ENCODE measurements at places on chromosomes 7 and 10.

- DNase-seq: no peak
Measured at GRCh38 chr10:33032654-33033151, 74.7 kb upstream of the ITGB1 start.

- DNase-seq: no peak
Measured at GRCh38 chr7:44075296-44076075, 6.8 kb downstream of the POLM start.

DNA sequence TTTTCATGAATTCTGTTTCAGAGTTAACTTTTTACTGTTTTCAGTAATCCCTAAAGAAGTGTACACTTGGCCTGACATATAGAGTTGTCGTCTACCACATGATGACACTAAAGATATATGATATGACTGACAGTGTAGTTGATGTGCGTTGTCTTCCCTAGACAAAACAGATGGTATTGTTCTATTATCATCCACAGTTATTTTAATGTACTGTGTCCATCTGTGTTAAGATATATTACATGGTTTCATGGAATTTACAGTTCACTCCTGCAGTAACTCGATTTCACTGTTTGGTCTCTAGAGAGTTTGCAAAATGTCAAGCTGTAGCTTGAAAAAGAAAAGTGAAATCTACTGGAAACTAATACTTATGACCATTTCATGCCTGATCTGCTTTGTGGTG is 18.1 kb downstream of the FOXP2 start:
- no peak for DNase-seq

- no peak for DNase-seq
Measured at GRCh38 chr7:140899883-140900282, 24.8 kb downstream of the BRAF start.

GRCh38 chr7:43296306-43296705 is 183.9 kb downstream of the HECW1 start:
- no peak for DNase-seq

DNA sequence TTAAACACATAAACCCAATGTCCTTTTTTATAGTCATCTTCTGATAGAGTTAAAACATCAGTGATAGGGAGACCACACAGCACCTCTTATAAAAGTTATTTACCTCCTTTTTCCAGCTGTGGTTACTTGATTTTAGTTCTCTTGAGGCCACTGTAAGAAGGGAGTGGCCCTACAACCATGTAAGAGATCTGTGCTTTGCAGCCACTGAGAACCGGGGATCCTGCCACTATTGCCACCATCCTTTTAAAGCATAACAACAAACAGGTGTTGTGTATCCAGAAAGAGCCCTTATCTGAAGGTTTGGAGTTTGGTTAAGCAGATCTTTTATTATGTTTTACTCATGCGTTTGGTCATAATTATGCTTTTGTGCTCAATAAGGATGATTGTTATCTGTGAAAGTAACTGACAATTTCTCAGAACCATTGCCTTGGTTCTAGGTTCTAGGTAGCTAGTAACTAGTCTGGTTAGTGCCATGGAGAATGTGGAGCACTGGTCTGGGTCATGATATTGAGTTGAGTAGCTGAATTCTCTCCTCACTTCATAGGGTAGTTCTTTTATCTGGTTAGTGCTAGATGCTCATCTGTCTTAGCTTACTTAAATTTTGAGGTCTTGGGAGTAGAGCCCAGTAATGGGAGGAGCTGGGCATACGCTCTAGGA is 56.5 kb downstream of the ST7 start:
- no peak for DNase-seq

GRCh38 chr7:36810489-36810888 is 86.2 kb upstream of the AOAH start:
- DNase-seq: no peak

- DNase-seq: no peak
Measured at GRCh38 chr10:120278069-120278468, 179.0 kb upstream of the PLPP4 start.

GRCh38 chr10:13717936-13718772 is 131.4 kb downstream of the PRPF18 start:
- no peak for DNase-seq

DNA sequence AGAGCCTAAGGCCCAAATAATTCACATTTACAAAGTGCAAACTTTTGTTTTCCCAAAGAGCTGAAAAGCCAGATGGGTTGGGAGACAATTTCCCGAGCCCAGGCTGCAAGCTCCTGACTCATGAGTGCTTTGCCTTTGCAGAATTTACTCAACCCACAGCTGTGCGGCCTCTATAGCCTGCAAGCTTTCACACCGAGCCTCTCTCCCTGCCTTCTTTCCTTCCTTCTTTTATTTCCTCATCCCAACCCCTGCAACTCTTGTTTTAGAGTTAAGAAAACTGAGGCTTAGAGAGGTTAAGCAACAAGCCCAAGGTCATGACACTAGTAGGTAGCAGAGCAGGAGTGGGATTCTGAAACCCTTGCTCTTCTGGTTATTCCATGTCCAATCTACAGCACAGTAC is 203.0 kb upstream of the GPR26 start:
- DNase-seq: no peak

DNA sequence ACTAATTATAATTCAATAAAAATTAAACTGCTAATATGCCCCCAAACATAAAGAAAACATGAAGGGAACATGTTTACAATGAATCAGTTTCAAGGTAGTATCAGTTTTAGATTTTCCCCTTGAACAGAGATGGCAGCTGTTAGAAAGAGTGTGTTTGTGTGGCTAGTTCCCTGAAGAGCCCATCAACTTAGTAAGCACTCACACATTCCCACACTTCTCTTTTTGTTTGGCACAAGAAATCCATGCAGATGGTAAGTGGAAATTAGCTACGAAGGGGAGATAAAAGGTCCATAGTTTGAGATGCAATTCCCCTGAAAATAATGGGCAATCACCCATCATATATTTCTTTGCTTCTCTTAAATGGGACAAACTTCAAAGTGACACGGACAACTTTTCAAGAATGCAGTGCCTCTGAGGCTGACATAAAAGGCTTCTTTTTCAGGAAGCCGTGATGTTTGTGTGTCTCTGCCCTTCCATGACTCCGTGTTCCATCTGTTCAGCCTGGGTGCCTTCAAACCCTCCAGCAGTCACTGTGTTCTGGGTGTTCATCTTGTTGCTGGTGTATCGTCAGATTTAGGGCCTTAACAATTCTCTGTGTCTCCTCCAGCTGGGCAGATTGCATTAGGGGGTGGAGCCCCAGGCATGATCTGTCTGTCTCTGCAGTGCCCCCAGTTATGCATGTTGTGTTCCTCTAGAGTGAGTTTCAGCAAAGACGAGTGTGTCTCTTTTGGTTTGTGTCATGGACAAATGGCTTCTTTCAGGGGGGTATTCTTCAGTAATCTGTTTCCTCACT is 259.5 kb upstream of the NPY start:
- no peak for DNase-seq

- no peak for DNase-seq
Measured at GRCh38 chr7:1112109-1112508, 24.2 kb downstream of the GPER1 start.

DNA sequence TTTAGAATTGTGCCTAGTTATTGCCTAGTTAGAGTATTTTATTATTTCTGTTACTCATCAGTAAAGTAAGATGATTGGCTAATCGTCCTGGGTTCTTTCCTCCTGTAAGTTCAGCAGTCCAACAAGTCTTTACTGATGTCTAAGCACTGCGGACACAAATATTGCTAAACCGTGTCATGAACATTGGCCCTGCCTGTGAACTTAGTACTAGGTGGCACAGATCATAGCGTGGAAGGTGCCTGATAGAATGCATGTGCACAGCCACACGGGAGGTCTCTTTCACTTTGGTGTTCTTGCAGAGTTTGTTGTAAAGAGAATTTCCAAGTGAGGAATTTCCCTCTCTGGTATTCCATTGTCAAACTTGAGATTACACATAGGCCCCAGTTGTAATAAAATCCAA is 38.0 kb downstream of the RBM33 start:
- no peak for DNase-seq

Data from hypothalamus (tissue), 51 donors.